ENCODE measurements at places on chromosomes 2 and 18.

DNA sequence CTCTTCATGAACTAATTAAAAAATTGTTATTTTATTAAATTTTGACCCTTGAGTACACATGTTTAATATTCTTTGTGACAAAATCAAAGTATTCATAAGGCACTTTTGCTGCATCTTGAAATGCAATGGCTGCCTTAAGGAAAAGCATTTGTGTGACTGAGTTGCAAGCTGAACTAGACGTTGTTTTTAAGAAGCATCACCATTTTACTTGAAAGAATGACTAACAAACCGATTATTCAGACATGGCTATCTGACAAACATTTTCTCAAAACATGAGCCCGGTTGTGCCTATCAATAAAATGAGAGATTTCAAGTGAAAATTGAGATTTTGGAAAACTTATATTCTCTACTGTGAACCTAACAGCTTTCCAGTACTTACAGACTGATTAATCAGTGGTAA lies 2.8 kb downstream of the GCFC2 start:
- no peak for DNase-seq

GRCh38 chr18:45525301-45525700 lies 90.0 kb upstream of the SLC14A2 start:
- no peak for DNase-seq

DNA sequence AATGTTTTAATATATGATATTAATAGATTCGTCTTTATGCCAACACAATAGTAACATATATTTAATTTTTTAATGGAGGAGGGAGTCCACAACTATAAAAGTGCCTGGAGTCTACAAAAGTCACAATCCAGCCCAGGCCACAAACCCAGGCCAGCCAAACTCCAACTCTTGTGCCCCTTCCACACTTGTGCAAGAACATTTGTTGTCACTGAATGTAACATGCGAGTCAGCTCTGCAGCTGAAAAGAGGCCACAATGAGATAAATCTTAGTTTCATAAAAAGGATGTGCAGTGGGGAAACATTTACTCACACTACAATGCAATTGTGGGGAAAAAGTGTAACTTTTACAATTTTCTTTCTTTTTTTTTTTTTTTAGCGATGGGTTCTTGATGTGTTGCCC lies 110.8 kb downstream of the MCFD2 start:
- no peak for DNase-seq

- no peak for DNase-seq
These were observed 125.0 kb upstream of the CD226 start for GRCh38 chr18:70072678-70073077.

- DNase-seq: no peak
These were observed 42.4 kb downstream of the ARL4C start for GRCh38 chr2:234454433-234454832.

DNA sequence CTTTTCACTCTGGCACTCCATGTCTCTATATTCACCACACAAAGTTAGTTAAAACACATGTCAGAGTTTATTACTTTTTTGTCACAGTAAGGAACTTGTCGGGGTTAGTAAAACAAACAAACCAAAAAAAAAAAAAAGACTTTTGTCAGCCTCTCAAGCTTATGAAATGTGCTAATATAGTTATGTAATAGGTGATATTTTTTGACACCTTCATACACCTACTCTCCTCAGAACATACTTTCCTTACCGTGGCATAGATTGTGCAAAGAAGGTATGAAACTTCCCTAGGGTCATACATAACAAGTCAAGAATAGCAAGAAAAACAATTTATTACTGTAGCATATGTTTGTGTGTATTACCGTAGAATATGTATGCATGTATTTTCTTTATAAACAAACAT lies 633.3 kb downstream of the CNTNAP5 start:
- no peak for DNase-seq

DNA sequence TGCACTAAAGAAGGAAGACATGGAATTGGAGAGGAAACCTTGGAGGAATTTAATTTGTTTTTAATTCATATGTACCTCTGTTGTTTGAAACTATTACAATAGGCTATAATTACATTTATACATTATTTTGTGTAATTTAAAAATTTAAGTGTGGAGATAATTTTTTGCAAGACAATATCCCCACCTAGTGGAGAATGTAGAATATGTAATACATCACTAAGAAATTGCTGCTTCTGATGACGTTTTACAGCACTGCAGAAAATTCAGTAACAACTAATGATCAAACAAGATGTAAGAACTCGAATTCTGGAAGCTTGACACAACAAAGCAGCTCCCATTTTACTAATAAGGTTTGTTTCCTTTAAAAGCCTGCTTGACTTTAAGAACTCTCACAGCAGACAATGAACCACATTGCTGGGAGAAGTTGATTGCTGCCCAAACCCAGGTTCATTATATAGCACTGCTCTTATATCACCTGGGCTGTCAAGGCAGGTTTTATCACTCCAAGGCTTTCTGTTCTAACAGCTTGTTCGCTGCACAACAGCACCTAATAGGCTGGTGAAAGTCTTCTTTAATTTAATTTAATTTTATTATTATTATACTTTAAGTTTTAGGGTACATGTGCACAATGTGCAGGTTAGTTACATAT lies 53.4 kb downstream of the THADA start:
- DNase-seq: peak; percentile 63

DNA sequence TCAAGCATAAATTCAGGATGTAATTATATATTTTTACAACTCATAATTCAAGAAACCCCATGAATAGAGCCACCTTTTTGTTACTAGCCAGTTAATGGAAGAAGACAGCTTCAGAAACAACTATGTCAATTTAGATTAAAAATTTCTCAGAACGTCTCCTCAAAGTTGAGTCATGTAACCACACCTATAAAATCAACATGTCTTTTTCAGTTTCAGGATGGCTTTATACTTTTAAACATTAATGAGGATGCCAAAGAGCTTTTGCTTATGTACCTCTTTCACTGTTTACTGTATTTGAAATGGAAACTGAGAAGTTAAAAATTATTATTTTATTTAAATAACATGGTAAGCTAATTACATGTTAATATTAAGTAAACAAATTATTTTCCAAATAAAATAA lies 280.1 kb downstream of the PTH2R start:
- DNase-seq: no peak

GRCh38 chr18:48923746-48924629 lies 26.8 kb downstream of the SMAD7 start:
- peak; percentile 24 for DNase-seq

- no peak for DNase-seq
These were observed 8.4 kb downstream of the BARD1 start for GRCh38 chr2:214801068-214801467.

- no peak for DNase-seq
These were observed 3.3 kb downstream of the CROCC2 start for GRCh38 chr2:240909216-240909974.

- no peak for DNase-seq
These were observed 786.9 kb downstream of the EPHA4 start for GRCh38 chr2:220785178-220785577.

DNA sequence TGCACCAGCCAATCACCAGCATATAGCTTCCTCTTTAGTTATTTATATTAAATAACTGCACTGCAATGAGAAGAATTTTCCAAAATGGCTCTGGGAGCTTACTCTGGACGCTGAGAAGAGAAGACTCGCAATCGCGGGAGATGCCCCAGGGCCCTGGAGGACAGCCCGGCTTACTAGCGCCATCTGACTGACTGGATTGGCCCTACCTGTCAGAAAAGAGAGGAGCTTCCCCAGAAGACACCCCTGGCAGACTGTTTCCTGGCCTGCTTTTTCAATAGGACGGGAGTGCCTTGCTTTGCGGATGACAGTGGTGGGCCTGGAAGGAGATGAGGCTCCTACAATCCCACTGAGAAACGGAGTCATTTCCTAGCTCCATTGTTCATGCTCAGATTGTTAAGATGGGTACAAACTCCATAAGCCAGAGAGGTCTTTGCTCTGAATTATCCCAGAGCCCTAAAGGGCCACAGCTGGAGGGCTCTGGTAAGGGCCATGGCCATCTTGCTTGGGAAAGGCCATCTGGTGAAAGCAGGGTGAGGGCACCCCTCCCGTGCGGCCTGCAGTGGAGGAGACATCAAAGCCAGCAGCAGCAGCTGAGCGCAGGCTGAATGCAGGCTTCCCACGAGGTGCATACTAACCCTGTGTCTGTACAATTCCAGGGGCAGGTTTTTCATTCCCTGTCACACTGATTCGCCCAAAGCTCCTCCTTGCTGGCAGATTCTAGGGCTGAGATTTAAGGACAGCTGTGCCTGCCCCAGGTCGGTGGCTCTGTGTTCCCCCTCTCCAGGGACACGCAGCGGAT lies 92.1 kb downstream of the GALR1 start:
- DNase-seq: no peak

GRCh38 chr2:233566141-233566956 lies at the start of gene USP40:
TSS of gene USP40 (minus strand) at chr2:233566782. CDS start at chr2:233565554, 1,228 bp downstream.
- peak; percentile 90 for DNase-seq

GRCh38 chr2:166803373-166804000 lies 84.8 kb upstream of the XIRP2 start:
- no peak for DNase-seq

DNA sequence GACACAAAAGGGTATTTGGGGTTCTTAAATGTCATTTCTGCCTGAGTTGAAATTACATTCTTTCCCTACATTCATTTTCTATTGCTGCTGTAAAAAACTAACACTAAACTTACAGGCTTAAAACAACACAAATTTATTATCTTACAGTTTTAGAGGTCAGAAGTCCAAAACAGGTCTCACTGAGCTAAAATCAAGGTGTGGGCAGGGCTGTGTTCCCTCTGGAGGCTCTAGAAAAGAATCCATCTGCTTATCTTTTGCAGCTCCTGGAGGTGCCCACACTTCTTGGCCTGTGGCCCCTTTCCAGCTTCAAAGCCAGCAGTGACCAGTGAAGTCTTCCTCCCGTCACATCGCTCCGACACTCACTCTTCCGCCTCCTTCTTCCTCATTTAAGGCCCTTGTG lies 23.2 kb upstream of the SLC1A4 start:
- no peak for DNase-seq

DNA sequence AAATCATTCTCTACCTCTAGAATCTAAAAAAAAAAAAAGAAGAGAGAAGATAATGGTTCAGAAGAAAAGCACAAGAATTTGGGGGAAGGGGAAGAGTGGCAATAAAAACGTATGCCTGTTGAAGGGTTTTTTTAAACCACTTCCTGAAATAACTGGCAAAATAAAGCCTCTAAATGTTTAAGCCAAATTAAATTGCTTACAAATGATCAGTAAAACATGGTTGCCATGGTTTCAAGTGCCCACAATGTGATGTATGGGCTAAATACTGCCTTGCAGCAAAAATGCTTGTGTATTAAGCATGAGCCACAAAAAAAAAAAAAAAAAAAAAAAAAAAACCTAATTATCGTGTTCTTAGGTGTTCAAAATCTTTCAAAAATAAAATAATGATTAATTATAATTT lies 60.8 kb downstream of the RBM43 start:
- no peak for DNase-seq

DNA sequence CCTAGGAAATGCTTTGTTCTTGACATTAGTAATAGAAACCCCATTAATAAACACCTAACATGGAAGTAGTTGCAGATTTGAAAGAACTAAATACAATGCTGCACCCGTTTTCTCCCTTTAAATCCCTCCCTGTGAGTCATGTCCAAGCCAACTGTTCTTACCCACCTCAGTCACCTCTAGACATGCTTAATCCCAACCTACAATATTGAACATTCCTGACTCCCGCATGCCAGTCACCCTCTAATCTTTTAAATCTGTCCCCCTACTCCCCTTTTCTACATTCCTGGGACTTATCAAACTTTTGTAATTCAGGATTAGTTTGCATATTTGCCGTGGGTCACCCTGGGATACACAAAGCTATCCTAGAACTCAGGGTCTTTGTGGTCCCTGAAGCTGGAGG lies 374.6 kb downstream of the IRS1 start:
- no peak for DNase-seq

DNA sequence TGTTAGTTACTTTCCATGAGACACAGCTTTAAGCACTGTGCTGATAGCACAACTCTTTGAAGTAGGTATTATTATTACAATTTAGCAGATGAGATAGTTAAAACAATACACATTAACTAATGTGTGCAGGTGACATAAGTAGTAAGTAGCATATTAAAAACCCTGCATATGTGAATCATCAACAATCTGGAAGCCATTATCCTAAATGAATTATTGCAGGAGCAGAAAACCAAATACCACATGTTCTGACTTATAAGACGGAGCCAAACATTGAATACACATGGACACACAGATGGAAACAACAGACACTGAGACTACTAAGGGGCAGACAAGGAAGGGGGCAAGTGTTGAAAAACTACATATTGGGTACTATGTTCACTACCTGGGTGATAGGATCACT lies 300.3 kb upstream of the GULP1 start:
- no peak for DNase-seq

- DNase-seq: peak; percentile 94
These were observed 122.3 kb downstream of the LYPD6B start for GRCh38 chr2:149160701-149161217.

DNA sequence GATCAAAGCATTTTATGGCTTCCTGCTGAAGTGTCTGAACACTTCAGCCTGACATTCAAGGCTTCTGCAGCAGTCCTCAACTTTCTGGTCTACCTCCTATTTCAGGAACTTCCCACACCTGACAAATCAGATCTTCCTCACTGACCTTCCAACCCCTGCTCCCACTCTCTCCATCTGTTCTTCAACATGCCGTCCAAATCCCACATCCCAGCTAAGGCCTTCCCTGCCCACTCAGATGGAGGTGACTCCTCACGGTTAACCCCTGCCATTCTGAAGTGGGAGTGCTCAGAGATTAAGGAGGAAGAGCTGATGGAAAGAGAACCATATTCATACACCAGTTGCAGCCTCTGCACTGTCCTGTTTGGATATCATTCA lies 104.8 kb downstream of the POLR1A start:
- no peak for DNase-seq

- DNase-seq: no peak
These were observed 7.0 kb downstream of the ZBTB14 start for GRCh38 chr18:5288517-5288935.

- no peak for DNase-seq
These were observed 23.3 kb downstream of the MRO start for GRCh38 chr18:50796495-50796894.

DNA sequence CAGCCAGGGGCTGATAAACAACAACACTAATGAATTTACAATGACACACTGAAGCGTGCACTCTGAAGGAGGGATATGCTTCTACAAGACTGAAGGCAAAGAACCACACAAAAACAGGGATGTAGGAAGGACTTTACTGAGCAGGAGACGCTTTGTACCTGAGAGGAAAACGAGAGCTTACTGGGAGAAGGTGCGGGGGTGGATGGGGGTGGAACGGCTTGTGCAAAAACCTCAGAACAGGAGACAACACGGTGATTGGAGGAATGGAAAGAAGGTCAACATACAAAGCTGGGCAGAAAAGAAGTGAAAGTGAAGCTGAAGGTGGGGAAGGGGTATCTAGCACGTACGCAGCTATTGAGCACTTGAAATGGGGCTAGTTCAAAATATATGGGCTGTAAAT lies 93.1 kb downstream of the SLC8A1 start:
- DNase-seq: no peak

- no peak for DNase-seq
These were observed 150.3 kb downstream of the SMAD2 start for GRCh38 chr18:47780011-47780725.

GRCh38 chr18:77118256-77119090 lies 14.1 kb downstream of the MBP start:
- no peak for DNase-seq

All from NB4 (cell line).